ENCODE measurements at places on chromosomes 3 and 15.

DNA sequence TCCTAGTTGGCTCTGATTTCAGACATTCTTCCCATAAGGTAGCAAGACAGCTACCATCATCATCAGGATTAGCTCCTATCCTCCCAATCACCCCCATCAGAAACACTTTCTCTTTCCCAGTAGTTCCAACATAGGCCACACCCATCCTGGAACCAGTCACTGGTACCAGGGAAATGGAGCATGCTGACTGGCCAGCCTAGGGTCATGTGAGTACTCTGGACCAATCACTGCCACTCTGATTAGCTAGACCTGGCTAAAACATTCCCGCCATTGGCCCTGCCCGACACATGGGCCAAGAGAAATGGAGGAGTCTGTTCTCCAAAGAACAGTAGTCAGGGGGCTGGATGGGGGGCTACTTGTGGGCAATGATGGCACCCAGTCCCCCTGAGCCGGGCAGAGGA, 12.4 kb downstream of the EFCC1 start:
- no peak for DNase-seq

DNA sequence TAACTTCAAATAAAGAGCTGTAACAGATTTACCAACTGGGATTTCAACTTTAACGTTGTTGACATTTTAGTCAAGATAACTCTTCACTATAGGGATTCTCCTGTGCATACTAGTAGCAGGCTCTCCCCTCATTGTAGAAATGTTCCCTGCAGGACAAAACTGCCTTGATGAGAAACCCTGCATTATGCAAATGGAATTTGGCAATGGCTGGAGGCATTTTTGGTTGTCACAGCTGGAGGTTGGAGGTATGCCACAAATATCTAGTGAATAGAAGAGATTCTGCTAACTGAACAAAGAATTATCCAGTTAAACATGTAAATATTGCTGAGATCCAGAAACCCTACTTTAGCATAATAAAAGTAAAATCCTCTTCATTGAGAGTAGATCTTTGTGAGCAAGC, 928.8 kb upstream of the ALCAM start:
- DNase-seq, result no peak

- no peak for DNase-seq
Observed at GRCh38 chr3:12222775-12223485, 64.2 kb upstream of the TIMP4 start.

DNA sequence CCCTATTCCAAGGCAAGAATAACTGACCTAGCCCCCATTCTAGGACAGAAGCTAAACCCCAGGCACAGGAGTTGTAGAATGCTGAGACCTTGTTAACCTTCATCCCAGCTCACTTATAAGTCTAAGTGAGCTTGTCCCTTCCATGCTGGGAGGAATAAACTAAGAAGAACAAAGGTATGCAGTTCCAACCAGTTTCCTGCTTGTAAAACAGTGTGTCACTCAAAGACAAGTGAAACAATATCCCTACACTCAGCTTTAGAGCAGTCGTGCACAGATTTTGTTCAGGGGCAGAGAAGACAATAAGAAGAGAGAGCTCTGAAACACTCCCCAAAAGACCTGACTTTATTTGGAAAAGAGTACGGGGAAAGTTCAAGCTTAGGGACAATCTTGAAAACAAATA, 292.1 kb downstream of the CGGBP1 start:
- no peak for DNase-seq

DNA sequence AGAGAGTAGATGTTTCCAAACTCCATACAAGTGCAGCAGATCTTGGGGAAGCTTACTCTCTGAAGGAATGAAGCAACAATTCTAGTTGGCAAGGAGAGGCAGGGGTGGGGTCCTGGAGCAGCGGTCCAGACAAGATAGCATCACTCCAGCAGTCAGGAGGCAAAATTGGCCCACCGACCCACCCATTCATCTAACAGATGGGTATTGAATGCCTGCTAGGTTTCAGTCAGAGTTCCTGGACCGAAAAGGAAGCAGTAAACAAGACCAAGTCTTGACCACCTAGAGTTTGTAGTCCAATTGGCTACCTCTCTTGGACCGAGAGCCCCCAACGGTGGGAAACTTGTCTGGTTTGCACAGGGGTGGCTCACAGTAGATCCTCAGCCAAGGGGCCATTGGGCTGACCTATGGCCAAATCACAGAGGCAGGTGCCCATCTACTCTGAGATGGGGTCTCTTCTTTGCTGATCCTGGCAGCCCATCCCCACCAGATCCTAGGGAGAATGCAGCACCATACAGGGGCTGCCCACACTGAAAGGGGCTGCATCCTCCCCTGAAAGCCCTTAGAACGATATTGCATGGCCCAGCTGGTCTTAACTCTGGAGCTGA, 74.3 kb downstream of the CORO2B start:
- no peak for DNase-seq

- DNase-seq, result no peak
Observed at GRCh38 chr15:75733761-75734651, 21.4 kb upstream of the CSPG4 start.

DNA sequence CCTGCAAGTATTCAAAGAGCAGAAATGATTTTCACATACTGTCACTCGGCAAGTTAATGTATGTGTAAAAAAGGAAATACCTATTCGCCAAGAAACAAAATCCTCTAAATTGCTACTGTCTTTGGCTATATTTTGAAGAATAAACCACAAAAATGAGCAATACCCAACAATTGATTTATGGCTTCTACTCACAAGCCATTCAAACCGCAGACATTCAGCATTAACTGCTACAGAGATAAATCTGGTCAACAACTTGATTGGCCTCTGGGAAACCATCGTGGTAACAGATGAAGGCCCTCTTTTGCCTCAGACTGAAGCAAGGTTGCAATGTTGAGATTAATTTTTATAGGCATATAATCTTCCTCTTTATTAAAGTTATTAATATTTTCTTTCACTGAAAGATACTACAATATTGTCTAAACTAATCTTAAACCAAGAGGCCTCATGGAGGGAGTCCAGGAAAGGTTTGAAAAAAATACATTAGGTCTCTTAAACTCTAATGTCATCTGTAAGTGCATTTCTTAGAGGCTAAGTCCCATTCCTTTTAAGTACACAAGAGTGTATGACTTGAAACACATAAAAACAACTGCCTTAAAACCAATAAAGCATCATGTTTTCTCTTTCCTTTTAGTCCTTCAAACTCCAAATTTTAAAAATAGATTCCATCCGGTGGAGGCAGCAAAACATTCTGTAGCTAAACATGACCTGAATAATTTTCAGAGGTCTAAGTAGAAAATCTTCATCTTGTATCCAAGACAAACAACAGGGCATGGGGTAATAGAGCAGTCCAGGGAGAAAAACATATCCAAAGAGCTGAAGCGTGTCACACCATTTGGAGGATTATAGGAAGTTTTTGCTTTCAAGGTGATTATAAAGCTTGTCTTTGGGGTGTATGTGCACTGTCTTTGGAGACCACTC, 162.4 kb upstream of the TGFBR2 start:
- no peak for DNase-seq

- DNase-seq, result peak; percentile 27
Observed at GRCh38 chr3:177460047-177460446, 262.8 kb upstream of the TBL1XR1 start.

GRCh38 chr3:53083521-53083920, 37.6 kb upstream of the SFMBT1 start:
- no peak for DNase-seq

- DNase-seq, result no peak
Observed at GRCh38 chr3:60010781-60011180, 961.0 kb upstream of the CFAP20DC start.

DNA sequence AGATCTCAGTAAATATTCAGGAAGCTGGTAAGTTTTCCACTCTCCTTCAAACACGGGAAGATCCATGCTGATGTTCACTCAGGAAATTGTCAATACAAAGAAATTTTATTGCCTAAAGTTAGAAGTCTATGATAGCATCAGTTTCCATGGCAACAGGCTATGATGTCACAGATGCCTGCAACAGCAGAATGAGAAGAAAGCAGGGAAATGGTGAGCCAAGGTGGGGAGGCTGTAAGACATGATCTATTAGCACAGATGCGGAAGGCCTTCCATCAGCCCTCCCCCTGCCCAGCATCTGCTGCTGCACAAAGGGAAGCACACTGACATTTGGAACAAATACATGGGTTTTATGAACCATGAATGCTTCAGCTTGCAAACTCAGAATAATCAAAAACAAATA, 28.6 kb downstream of the EPHB1 start:
- DNase-seq, result no peak

DNA sequence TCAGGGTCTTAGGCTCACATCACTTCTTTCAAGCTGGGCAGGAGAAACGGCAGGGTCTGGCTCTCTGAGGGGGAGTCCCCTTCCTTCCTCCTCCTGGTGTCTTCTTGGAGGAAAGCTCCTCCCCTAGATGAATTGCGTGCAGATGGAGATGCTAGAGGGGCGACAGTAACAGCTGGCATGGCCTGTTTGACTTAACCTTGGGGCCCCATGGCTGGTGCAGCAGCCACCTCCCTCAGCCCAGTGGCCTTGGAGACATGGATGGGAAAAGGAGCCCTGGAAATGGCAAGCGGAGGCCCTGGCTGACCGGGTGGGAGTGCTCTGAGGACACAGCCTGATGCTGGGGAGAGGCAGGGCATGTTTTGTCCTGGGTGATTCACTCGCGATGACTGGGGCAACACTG, 20.2 kb downstream of the PAK6 start:
- no peak for DNase-seq

- peak; percentile 43 for DNase-seq
Observed at GRCh38 chr3:97417-98258, 98.9 kb upstream of the CHL1 start.

DNA sequence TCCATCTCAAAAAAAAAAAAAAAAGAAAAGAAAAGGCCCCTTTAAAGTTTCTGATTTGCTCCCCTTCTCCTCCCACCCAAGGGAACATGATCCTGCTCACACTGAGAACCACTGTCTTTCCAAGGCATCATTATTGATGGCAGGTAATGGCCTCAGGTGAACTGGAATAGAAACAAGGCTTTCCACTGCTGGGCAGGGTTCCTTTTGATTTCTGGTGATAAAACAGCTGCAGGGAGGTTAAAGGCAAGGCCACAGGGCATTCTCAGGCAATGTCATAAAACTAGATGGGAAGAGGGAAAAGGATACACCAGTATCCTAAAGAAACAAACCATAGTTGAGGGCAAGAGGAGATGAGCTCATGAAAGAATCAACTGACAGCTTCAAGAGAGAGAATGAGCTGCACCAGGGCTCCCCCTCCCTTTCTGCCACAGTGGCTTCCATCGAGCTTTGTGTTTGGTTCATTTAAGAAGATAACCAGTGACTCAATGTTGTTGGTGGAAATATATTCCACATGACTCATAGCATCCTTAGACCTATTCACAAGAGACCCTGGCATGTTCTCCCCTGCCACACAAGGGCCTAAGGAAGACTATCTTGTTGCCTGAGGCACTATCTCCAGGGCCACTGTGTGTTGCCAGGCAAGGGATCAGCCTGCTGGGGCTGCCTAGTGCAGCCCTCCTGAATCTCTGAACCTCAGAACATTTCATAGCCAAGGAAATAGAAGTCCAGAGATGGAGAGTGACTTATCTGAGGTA, 86.4 kb downstream of the WDR76 start:
- DNase-seq, result no peak

DNA sequence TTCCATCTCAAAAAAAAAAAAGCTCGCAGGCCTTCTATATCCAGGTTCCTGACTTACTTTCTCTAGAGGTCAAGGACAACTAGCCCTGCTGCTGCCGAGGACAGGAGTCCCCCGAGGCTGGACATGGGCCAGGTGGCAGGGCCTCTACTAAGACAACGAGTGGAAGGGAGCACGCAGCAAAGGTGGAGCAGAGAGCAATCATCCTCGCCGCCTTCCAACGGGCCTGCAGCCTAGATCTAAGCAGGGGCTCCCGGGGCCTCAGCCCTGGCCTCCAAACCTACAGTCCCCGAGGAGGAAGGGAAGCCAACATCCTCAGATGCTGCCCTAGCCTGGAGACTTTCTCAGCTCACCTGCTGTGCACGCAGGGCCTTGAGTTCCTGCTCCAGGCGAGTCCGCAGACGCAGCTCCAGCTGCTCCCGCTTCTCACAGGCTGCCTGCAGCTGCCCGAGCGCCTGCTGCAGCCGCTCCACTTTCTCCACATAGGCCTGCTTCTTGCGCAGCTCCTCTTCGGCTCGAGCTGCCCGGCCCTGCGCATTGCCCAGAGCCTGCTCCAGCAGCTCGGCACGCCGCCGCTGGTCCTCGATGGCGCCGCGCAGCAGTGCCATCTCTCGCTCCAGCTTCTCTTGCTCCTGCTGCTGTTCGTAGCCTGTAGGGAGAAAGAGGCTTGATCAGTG, 12.9 kb downstream of the AMOTL2 start:
- DNase-seq, result no peak

DNA sequence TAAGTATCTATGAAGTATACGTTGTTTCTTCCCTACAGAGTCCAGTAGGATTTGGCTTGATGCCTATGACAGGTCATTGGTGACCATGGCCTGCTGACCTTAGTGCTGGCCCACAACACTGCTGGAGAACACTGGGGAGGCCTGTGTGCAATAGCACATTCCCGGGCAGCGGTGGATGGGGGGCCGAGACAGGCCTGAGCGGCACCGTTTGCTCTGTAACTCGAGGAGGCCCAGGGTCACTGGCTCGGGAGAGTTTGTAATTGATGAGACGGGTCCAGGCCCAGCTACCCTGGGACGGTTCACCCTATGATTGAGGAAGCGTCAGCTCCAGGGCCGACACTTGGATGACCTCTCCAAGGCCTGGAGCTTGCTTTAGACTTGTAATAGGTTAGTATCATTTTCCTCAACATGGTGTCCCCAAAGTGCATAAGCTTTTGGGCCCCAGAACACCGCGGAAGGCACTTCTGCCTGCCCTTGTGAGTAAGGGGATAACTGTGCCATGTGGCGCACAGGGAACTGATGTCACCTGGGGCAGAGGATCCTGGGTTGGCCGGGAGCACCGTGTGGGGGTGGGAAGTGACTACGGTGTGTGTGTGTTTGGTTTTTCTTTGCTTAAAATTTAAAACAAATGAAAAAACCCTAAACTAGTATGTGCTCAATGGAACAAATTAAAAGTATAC, 12.0 kb downstream of the TRPM1 start:
- DNase-seq, result no peak

DNA sequence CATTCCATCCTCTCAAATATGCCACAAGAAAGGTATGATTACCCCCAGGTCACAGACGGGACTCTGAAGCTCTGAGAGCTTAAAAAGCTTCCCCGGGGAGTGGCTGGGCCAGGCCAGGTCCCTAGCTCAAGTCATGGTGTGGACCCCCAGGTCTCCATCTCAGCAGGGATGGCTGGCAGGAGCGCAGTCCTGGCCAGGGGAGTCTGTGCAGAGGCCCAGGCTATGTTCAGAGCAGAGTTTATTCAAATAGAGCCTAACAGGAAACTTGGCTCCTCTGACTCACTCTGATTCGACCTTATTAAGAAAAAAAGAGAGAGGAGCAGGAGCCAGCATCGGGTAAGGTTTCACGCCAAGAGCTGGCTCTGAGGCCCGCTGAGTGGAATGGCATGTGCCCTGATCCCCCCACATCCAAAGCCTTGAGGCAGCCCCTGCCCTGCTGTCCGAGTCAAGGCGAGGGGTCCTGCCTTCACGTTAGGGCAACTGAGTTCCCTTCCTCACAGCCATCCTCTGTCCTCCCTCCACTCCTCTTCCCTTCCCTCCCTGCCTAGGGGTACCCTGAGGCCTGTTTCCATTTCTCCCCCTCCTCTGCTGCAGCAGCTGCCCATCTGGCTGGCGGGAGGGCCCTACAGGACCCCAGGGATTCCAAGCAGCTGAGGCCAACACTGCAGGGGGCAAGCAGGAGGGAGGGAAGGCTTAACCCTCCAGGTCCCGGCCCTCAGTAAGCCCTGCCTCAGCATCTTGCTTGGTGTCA, 1.9 kb upstream of the LOXL1 start:
- peak; percentile 69 for DNase-seq
